ENCODE measurements at places on chromosomes 2 and 18.

DNA sequence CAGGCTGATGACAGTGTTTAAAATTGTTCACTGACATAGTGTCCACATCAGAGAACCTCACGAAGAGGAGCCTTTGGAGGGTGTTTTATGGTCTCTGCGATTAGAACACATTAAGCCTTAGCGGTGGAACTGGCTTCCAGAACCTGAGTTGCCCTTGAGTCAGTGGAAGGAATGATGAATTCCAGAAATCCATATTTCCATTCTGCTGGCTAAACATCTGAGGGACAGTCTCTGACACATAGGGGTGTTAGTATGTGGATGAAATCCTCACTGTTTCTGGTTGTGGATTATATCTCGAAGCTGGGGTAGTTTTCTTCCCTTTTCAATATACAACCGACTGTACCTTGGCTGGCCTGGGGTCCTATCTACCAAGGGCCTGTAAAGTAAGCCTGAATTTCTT lies 4.0 kb downstream of the CASP10 start:
- no peak for DNase-seq

- DNase-seq = peak; percentile 96
These were observed 12.4 kb downstream of the HS6ST1 start for GRCh38 chr2:128306081-128306930.

- DNase-seq = no peak
These were observed 542.4 kb upstream of the NRP2 start for GRCh38 chr2:205139822-205140463.

- DNase-seq = peak; percentile 78
These were observed 70.3 kb upstream of the DSG1 start for GRCh38 chr18:31247574-31248199.

DNA sequence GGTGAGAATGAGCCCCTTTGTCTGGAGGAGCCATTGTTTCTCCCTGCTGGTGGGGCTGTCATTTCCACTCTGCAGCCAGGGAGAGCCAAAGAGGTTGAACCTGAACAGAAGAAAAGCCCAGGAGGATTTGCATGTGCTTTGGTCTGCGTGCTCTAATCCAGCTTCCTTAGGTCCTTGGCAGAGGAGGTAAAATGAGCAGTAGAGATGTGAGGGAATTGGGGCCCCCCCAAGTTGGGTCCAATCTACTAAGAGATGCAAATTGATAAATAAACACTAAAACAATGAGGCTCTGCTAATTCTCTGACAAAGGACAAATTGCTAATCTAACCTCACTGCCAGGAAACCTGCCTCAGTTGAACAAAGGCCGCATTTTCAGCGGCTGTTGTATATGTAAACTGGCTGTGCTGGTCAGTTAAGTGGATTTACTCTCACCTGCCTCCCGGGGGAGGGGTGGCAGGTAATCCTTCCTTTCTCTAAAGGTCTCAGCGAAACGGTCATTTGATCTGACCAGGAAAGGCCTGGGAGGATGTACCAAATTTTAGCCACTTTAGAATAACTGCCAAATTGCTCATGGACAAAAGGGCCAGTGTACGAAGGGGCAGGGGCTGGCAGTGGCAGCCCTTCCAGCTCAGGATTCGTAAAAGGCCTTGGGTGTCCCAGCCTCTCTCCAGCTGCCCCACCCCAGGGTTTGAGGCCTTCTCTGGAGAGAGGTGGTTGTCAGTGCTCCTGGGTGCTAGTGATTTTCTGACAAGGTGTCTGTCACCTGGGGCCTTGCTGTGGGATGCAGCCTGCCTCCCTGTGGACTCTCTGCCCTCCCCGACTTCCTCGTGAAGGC lies 193.6 kb downstream of the MIB1 start:
- no peak for DNase-seq

GRCh38 chr2:61537950-61538199 lies 281 bp downstream of the XPO1 start:
- no peak for DNase-seq

- no peak for DNase-seq
These were observed 193.4 kb upstream of the HDAC4 start for GRCh38 chr2:239594019-239594771.

DNA sequence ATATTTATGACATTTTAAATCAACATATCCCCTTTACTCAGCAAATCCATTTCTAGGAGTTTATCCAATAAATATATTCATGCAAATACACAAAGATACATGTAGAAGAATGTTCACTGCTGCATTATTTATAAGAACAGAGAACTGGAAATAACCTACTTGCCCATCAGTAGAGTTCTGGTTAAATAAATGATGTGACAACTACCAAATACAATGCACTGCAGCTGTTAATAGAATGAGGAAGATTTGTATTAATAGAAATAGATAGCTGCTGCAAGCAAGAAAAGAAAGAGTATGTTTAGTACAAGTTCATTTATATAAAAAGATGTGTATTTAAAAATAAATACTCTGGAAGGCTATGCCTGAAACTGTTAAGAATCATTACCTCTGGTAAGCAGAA lies 49.3 kb upstream of the CSRNP3 start:
- no peak for DNase-seq

- no peak for DNase-seq
These were observed 252.2 kb downstream of the ASXL3 start for GRCh38 chr18:33830213-33830612.

DNA sequence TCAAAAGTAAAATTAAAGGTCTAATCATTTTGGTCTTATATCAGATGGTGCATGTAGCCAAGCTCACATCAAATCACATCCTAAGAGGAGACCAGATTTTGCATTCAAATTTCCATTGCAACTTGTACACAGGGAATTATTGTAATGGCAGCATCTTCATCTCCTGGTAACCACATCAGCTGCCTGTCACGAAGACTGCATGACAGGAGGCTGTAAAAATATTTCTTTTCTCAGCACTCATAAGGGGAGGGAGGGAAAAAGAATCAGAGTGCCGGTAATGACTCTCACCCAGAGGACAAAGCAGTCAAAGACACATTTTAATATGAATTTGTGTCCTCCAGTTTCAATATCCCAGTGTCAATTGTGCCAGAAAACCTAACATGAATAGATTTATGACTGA lies 216.7 kb downstream of the TMEM163 start:
- no peak for DNase-seq

DNA sequence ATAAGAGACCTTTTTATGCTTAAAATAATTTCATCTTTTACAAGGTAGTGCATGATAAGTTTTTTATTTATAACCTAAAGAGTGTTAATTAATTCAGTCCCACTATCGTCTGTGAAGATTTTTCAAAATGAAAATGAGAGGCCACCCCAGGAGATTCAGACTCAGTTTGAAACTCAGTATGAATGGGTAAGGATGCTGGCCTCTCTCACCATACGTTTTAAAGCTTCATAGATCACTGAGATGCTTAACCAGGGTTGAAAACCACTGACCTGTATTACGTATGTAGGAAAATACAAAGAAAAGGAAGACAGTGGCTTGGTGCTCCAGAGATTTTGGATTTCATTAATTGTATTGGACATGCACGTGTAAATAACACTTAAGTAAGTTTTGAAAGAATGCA lies 278.7 kb downstream of the FSIP2 start:
- DNase-seq = no peak

- no peak for DNase-seq
These were observed 64.3 kb downstream of the TET3 start for GRCh38 chr2:74048843-74049519.

- DNase-seq = no peak
These were observed 550 bp downstream of the RAB1A start for GRCh38 chr2:65129286-65129825.

DNA sequence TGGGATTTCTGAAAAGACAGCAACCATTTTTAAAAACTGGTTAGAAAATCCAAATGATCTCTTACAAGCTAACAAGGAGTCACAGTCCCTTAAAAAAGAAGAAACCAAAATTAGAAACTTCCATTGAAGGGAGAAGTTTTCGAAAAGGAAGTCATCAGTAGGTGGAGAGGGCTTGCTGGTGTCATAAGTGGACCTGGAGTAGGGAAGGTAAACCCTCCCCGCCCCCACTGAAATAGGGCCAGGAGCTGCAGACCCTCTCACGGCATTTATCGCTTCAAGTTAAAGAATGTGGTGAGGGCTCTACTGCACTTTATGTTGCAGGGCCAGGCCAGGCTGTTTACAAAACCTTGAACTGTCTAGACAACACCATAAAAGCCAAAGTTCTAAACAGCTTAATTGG lies 2.9 kb downstream of the HOXD11 start:
- no peak for DNase-seq

DNA sequence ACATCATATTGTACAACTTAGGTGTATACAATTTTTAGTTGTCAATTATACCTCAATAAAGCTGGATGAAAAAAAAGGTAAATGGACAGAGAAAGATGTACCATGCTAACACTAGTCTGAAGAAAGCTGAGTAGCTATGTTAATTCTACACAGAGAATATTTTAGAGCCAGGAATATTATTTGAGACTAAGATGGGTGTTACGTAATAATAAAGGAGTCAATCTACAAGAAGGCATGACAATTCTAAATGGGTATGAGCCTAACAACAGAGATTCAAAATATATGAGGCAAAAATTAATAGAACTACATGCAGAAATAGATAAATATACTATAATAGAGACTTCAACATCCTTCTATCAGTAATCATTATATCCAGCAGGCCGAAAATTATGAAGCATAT lies 69.1 kb downstream of the CCDC141 start:
- DNase-seq = no peak

GRCh38 chr2:216508229-216508628 lies 9.6 kb downstream of the RPL37A start:
- no peak for DNase-seq

GRCh38 chr2:128280901-128281321 lies 37.8 kb downstream of the HS6ST1 start:
- no peak for DNase-seq

- no peak for DNase-seq
These were observed 89.6 kb downstream of the ACTR3 start for GRCh38 chr2:113979191-113980128.

DNA sequence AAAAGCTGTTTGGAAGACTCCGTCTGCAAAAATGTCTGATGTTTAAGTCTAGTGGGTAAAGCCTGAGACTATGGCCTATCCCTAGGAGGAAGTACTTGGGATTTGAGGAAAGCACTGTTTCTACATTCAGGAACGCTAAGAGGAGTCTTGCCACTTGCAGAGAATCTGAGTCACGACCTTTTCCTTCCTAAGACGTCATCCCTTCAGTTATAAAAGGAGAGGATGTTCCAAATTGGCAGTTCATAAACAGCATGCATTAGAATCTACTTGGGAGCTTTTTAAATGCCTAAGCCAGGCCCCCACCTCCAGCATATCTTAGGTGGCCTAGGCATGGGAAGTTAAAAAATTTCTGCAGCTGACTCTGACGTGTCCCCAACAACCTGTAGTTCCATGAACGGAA lies 125.9 kb downstream of the TTC32 start:
- DNase-seq = no peak

DNA sequence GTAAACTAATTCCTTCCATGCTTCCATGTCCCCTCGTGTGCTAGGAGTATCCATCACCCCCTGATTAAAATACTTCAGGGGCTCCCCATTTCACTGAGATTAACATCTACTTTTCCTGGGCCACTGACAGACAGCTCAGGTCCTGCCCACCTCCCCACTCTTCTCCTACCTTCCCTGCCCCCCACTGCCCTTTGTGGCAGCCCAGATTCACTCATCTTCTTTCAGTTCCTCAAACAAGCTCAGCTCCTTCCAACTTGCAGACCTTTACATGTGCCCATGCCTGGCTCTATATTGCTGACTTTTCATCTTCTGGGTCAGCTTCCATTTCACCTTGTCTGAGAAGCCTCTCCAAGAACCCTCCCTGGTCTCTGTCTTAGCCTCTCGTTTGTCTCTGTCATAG lies 12.0 kb downstream of the RUFY4 start:
- no peak for DNase-seq

- DNase-seq = no peak
These were observed 33.8 kb downstream of the INSIG2 start for GRCh38 chr2:118121986-118122524.

DNA sequence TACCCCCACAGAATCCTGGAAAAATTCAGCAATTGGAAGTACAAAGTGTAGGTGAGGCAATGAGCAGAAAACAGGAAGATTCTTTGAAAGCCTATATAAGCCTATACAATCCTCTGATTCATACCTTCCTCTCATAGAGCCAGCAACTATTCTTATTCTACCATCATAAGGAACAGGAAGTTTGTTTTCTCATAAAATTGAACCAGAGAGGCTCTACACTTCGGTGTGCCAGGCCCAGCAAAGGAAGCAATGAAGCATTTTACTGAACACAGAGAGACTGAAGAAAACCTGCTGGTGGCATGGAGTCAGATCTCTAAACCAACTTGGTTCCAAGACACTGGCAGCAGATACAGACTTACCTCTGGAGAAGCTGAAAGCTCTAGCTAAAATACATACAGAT lies 18.7 kb downstream of the CASP8 start:
- DNase-seq = no peak

DNA sequence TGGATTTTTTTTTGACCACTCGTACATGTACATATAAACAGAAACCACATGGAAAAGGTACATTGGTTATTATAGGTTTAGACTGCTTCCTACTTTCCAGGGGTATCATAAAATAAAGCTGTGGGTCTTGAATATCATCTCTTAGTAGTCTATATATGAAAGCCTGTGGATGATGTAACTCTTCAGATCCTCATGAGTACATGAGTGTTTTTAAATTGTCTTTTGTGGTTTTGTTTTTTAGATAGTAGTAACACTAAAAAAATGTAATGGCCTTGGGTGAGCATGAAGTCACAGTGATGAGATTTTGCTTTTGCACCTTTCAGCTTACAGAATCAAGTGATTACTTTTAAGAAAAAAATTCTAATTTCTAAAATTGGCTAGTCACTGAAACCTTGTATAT lies 80.2 kb downstream of the RAB3GAP1 start:
- peak; percentile 59 for DNase-seq

- DNase-seq = no peak
These were observed 138.4 kb downstream of the EIPR1 start for GRCh38 chr2:3238951-3239841.

DNA sequence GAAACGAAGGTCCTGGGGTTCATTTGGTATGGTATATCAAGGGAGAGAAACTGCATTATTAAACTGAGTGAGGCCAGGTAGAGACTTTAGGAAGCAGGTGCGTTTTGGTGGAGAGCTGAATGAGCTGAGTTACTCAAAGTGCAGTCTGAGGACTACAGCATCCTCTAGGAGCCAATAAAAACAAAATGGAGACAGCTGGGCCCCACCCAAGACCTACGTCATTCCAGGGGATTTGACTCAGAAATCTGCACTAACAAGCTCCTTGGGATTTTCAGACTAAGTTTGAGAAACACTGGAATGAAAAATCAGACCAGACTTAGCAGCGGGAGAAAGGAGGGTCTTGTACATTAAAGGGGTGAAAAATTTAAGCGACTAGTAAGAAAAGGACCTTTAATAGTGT lies 131.5 kb downstream of the UXS1 start:
- DNase-seq = no peak

DNA sequence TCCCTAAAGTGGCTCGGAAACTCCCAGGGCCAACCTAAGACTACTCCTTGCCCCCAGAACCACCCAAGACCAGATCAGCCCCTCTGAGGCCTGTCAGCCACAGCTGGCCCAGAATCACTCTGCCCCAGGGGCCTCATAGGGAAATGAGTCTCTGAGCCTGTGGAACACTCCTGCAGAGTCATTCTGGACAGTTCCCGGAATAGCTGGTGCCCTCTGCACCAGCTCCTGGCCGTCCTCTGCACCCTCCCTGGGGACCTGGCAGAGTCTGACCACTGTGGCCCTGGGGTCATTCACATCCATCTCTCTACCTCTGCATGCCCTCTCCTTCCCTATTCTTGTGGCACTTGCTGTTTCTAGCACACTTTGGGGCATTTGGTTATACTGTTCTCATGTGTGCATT lies 14.6 kb upstream of the TMEM214 start:
- DNase-seq = no peak

GRCh38 chr2:105186967-105187498 lies 54.5 kb upstream of the GPR45 start:
- DNase-seq = no peak

All from astrocyte (in vitro differentiated cells and primary cell).